Naive thymus-derived CD8-positive, alpha-beta T cell (primary cell): ENCODE measurements at places on chromosomes 2 and 18.

- H3K27me3 ChIP-seq, result no peaks in the 10 kb centered on the region
- no peak overlapping the region for H3K27ac ChIP-seq
- H3K4me3 ChIP-seq, result no peak overlapping the region
- H3K36me3 ChIP-seq, result peaks cover 67% of the 10 kb centered on the region
- DNase-seq, result no peak
Measured at GRCh38 chr2:119372778-119373568, 6.2 kb downstream of the DBI start.

DNA sequence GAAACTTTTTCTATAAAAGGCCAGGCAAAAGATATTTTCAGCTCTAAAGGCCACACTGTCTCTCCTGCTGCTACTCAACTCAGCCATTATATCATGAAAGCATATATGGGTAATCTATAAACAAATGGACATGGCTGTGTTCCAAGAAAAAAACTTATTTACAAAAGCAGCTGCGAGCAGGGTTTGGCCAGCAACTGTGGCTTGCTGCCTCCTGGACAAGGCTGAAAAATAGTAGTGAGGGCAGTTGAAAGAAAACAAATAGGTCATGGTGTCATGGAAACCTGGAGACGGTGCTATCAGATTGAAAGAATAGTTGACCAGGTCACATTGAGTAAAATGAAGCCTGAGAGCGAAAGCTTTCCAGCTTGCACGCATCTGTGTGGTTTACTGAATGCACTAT is 89.2 kb upstream of the LRATD1 start:
- no peak for DNase-seq
- H3K27me3 ChIP-seq, result no peaks in the 10 kb centered on the region
- H3K27ac ChIP-seq, result no peak overlapping the region

- H3K27ac ChIP-seq, result no peak overlapping the region
- DNase-seq, result no peak
- H3K4me1 ChIP-seq, result no peaks in the 10 kb centered on the region
- H3K27me3 ChIP-seq, result peaks cover 2% of the 10 kb centered on the region
- no peak overlapping the region for H3K4me3 ChIP-seq
Measured at GRCh38 chr2:23412556-23413155, 27.7 kb downstream of the KLHL29 start.

DNA sequence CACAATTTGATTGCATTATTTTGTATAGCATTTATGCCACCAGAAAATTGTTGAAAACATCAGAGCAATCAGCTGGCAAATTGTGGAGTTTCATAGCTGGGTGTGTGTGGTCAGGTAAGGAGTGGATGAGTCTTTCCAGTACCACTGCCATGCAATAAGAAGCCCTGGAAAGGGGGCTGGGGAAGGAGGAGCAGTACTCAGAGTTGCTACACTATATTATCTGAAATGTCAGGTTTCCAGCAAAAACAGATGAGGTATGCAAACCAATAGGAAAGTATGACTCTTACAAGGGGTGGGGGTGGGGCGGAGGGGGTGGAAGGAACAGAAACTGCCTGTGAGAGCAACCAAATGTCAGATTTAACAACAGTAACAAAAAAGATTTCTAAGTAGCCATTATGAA is 112.2 kb downstream of the SOS1 start:
- no peak for DNase-seq
- H3K27me3 ChIP-seq, result no peaks in the 10 kb centered on the region
- H3K27ac ChIP-seq, result no peak overlapping the region
- H3K36me3 ChIP-seq, result peaks cover 86% of the 10 kb centered on the region
- H3K4me1 ChIP-seq, result no peaks in the 10 kb centered on the region

DNA sequence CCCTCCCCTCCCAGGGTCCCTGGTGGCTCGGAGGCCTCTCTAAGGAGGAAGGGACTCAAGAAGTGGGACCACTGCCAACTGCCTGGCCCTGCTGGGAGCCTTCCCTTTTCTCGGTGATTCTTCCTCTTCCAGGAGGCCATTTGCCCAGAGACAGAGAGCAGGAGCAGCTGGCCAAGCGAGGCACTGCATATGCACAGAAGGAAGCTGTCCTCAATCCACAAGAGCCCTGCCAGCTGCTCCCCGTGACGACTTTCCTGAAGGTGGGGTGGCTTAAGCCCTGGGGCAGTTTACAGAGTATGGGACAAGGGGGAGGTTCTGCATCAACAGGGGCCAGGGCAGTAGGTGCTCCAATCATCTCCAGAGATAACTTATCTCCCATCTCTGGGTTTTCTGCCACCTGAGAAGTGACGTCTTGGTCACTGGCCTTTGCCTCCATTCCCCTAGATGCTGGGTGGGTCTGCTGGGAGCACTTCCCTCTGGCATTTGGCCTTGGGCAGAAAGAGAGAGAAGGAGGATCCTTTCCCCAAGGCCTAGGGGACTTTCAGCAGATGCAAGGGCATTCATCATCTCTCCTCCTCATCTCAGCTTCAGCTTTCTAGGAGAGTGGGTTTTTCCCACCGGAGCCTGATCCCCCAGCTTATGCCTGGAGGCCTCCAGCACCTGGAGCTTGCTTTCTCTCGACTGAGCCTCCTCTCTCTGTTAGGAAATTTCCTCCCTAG is 28.5 kb downstream of the CIB4 start:
- no peaks in the 10 kb centered on the region for H3K36me3 ChIP-seq
- H3K4me1 ChIP-seq, result peaks cover 29% of the 10 kb centered on the region
- no peak for DNase-seq
- no peaks in the 10 kb centered on the region for H3K27me3 ChIP-seq
- H3K27ac ChIP-seq, result no peak overlapping the region

GRCh38 chr2:71833855-71834560 is 313.7 kb downstream of the CYP26B1 start:
- no peaks in the 10 kb centered on the region for H3K36me3 ChIP-seq
- no peak overlapping the region for H3K27ac ChIP-seq
- no peaks in the 10 kb centered on the region for H3K4me1 ChIP-seq
- DNase-seq, result no peak
- H3K4me3 ChIP-seq, result no peak overlapping the region

DNA sequence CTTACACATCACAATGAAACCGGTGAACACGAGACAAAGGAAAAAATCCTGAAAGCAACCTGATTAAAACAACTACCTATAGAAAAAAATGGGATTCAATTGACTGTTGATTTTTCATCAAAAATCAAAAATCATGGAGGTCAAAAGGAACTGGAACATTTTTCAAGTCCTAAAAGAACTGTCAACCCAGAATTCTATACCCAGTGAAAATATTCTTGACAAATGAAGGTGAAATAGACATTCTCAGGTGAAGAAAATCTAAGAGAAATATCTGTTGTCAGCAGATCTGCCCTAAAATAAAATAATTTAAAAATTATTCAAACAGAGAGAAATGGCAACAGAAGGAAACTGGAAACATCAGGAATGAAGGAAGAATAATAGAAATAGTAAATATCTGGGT is 38.9 kb downstream of the GAREM1 start:
- no peak overlapping the region for H3K27ac ChIP-seq
- H3K4me3 ChIP-seq, result no peak overlapping the region
- no peak for DNase-seq
- H3K4me1 ChIP-seq, result no peaks in the 10 kb centered on the region

DNA sequence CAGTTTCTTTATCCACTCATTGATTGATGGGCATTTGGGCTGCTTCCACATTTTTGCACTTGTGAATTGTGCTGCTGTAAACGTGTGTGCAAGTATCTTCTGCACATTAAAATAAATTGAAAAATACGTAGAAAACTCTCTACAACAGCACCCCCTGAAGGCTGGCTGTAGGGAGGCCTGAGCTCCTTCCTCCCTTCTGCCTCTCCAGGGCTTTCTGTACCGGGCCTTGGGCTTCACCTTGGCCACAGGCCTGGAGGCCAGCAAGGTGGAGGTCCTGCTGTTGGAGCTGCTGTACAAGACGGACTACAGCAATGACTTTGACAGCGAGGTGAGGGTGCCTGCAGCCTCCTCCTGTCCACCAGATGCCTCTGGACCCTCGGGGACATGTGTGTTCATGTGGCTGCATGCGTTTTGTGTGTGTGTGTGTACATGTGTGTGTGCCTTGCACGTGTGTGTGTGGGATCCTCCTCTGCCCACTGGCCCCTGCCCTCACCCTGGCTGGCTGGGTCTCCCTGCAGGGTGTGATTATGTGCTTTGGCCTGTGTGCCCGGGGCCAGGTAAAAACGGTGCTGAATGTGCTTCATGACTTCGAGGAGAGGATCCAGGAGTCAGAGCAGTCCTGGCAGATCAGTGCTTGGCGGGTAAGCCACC is 29.2 kb downstream of the MROH2A start:
- peak; percentile 11 for DNase-seq
- H3K4me3 ChIP-seq, result no peak overlapping the region
- peaks cover 22% of the 10 kb centered on the region for H3K27me3 ChIP-seq
- H3K4me1 ChIP-seq, result no peaks in the 10 kb centered on the region
- H3K27ac ChIP-seq, result no peak overlapping the region

GRCh38 chr2:16134436-16135165 is 194.3 kb downstream of the MYCN start:
- no peaks in the 10 kb centered on the region for H3K27me3 ChIP-seq
- no peaks in the 10 kb centered on the region for H3K36me3 ChIP-seq
- no peaks in the 10 kb centered on the region for H3K4me1 ChIP-seq
- no peak overlapping the region for H3K27ac ChIP-seq
- DNase-seq, result no peak

DNA sequence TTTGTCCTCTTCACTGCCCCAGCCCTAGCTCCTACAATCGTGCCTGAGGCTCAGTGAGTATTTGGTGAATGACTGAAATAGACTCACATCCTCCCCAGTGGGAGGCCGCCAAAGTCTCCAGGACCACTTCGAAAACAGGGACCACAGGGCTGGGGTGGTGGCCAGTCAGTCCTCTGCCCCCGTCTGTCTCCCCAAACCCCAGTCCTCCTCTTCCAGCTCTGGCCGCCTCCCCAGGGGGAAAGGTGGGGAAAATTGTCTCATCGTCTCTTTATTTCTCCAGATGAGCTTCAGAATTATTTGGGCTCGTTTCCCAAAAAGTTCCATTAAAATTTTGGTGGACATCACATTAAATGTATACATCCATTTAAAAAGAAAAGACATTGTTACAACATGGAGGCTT is 43.5 kb downstream of the NPPC start:
- H3K36me3 ChIP-seq, result no peaks in the 10 kb centered on the region
- H3K4me3 ChIP-seq, result no peak overlapping the region
- H3K27ac ChIP-seq, result no peak overlapping the region
- DNase-seq, result no peak
- no peaks in the 10 kb centered on the region for H3K4me1 ChIP-seq

GRCh38 chr2:148201075-148202004 is 180.4 kb downstream of the MBD5 start:
- no peaks in the 10 kb centered on the region for H3K27me3 ChIP-seq
- peak; percentile 7 for DNase-seq
- no peaks in the 10 kb centered on the region for H3K4me1 ChIP-seq
- no peak overlapping the region for H3K27ac ChIP-seq

DNA sequence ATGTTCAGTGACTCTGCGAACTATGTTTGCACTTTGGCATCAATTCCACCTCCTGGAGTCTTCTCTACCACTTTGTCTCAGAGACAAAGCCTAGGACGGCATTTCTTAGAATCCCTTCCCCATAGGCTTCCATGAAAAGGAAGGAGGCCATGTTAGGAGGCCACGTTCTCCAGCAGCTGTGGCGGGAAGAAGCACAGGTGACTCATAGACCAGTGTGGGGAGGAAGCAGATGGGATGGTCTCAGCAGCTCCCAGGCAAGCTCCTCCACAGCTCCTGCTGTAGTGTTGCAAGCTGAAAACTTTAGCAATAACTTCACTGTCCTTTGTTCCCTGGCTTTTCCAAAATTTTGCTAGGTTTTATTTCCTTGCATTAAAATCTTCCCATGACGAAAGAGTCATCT is 781.3 kb upstream of the ID2 start:
- H3K27me3 ChIP-seq, result peaks cover 2% of the 10 kb centered on the region
- no peaks in the 10 kb centered on the region for H3K36me3 ChIP-seq
- no peak overlapping the region for H3K4me3 ChIP-seq
- DNase-seq, result no peak
- H3K27ac ChIP-seq, result no peak overlapping the region

GRCh38 chr2:19219060-19219459 is 139.4 kb downstream of the OSR1 start:
- H3K36me3 ChIP-seq, result no peaks in the 10 kb centered on the region
- no peak for DNase-seq
- no peak overlapping the region for H3K27ac ChIP-seq

- no peaks in the 10 kb centered on the region for H3K36me3 ChIP-seq
- no peaks in the 10 kb centered on the region for H3K4me1 ChIP-seq
Measured at GRCh38 chr2:207490441-207490840, 39.3 kb upstream of the CREB1 start.

DNA sequence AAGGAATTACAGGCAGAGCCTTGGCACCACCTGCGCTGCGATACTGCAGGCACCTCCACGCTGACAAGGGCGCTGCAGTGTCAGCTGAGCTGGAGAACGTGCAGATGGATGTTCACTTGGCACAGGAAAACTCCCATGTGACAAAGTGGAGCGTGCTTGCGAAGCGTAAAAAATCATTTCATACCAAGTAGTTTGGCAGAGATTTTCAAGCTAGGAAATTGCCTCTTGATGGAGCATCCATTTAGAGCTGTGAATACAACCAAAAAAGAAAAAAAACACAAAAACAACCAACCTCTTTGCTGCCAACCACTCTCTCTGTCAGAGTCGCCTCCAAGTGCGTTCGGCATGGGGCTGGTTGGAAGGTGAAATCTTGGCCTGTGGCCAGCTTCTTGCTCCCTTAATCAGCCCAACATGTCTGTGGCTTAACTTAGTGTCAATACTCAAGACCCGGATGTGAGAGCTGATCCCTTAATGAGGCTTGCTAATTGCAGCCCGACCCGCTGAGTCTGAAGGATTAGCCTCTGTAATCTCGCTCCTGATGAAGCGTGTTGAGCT is 38.1 kb downstream of the ACOXL start:
- H3K27ac ChIP-seq, result no peak overlapping the region
- H3K4me1 ChIP-seq, result no peaks in the 10 kb centered on the region
- no peak for DNase-seq
- H3K4me3 ChIP-seq, result no peak overlapping the region
- H3K36me3 ChIP-seq, result peaks cover 5% of the 10 kb centered on the region
- H3K27me3 ChIP-seq, result peaks cover 4% of the 10 kb centered on the region

DNA sequence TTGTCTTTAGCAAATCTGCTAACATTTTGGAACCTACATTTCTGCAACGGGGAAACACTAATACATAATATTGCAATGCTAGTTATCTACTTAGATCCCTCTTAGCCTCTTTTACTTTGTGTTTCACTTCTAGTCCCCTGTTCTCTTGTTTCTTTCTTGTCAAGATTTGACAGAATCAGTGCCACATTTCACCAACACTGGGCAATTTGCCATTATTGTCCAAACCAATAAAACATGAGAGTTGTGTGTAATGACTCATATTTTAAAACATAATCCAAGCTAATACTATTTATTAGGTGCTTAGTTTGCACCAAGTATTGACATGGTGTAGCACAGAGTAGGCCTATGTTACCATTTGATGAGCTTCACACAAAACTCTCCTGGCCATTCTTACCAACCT is 33.7 kb upstream of the ACVR1C start:
- DNase-seq, result no peak
- H3K36me3 ChIP-seq, result no peaks in the 10 kb centered on the region
- H3K4me3 ChIP-seq, result no peak overlapping the region

- H3K4me3 ChIP-seq, result no peak overlapping the region
- no peaks in the 10 kb centered on the region for H3K27me3 ChIP-seq
- H3K27ac ChIP-seq, result no peak overlapping the region
- no peak for DNase-seq
- H3K4me1 ChIP-seq, result peaks cover 9% of the 10 kb centered on the region
Measured at GRCh38 chr2:9895669-9896590, 52.7 kb downstream of the TAF1B start.
